Pons (tissue), 1 donor: ENCODE measurements at places on chromosomes 4 and X.

DNA sequence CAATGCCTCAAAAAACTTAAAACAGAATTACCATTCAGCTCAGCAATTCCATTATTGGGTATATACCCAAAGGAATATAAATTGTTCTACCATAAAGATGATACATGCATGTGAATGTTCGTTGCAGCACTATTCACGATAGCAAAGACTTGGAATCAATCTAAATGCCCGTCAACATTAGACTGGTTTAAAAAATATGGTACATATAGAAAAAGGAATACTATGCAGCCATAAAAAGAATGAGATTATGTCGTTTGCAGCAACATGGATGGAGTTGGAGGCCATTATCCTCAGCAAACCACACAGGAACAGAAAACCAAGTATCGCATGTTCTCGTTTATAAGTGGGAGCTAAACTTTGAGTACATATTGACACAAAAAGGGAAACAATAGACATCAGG lies 10.9 kb upstream of the SYNPO2 start:
- no peak for DNase-seq

DNA sequence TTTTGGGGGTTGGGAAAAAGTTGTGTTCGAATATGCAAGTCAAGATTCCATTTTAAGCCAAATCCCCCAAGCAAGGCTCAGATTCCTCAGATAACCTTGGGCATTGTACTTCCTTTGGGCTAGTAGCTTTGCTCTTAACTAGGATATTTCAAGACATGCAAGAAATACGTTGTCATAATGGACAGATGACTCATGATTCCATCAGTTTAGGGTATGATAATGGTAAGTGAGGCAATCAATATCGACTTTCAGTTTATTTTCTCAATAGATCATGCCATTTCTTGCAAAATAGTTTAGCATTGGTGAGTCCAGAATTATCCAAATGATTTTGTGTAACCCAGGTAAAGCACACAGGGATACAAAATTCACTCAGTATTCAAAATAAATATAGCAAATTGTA lies 25.4 kb downstream of the CFAP299 start:
- DNase-seq, result no peak

- DNase-seq, result no peak
Measured at GRCh38 chr4:163757219-163757618, 262.7 kb downstream of the TMA16 start.

- peak; percentile 69 for DNase-seq
Measured at GRCh38 chr4:47383829-47384427, 79.6 kb downstream of the COMMD8 start.

DNA sequence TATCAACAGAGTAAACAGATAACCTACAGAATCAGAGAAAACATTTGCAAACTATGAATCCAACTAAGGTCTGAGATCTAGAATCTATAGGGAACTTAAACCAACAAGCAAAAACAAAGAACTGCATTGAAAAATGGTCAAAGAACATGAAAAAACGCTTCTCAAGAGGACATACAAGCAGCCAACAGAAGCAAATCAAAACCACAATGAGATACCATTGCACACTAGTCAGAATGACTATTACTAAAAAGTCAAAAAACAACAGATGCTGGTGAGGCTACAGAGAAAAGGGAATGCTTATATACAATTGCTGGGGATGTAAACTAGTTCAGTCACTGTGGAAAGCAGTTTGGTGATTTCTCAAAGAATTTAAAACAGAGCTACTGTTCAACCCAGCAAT lies 255.7 kb downstream of the TMEM47 start:
- no peak for DNase-seq

DNA sequence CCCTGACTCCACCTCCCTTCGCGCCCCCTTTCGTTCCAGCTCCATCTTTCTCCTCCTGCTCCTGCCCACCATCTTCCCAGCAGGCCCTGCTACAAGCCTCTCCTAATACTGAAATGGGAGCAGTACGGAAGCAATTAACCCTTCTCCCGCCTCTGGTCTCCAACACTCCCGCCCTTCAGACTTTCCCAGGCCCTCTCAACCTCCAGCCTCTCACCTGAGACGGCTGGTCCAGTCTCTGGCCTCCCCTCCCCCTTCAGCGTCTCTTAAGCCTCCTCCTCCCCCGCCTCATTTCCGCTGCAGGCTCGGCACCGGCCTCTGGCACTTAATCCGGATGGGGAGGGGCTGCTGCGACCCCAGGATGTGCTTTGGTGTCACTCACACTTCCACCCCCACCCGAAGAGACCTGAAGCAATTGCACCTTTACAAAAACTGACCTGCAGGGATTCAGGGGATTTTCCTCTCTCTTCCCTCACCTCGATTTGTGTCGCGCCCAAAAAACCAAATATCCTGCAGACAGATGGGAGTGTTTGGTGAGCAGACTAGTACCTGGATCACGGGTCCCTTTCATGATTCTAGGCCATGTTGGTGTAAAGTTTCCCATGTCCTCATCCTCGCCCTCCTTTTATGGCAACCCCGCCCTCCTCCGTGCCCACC lies 657 bp downstream of the TCEAL8 start:
- peak; percentile 35 for DNase-seq

DNA sequence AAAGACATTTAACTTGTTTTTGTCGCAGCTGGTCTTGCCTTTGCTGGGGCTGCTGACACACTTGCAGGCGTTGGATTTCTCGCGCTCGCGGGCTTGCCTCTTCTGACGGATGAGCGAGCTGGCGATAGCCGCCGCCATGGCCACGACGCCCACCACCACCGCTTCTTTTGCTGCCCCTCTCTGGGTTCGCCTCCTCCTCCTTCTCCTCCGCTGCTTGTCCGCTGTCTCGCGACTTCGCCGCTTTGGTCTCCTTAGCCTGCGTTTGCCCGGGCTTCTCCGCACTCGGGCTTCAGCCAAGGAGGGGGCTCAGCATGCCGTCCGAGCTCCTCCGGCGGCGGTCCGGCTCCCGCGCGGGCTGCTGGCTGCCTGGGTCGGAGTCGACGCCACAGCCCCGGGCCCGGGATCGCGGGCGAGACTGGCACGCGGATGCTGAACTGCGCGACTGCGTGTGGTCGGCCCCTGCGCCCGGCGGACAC lies 613 bp downstream of the FGF13 start:
- no peak for DNase-seq

DNA sequence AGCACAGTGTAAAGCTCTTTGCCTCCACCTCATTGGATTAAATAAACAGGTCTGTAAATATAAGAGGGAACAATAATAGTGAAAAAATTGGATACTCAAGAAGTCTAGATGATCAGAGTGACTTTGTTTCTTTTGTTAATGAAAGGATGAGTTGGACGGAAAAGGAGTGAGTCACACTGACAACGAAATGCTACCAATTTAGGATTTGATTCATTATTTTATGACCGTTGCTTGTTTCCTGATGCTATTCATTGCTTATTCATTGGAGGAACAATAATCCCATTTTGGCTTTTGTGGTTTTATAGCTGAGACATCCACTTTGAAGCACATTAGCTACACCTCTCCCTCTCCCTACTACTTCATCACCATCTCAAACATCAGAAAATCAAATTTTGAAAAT lies 74.4 kb upstream of the DYNLT3 start:
- no peak for DNase-seq

DNA sequence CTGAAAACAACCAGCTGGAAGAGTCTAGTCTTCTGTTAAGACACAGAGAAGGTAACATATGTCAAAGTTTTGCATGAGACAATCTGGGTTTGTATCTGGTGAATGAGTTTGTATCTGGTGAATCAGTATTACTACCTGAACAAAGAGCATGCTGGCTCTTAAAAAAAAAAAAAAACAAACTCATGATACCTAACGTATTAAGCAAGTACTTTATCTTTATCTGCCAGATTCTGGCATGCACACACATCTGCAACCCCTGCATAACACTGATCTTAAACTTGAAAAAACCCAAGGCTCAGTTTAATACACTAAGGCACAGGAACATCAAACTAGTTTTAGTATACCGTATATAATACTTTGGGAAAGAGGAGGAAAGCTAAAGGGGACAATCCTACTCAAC lies 5.8 kb downstream of the YTHDC1 start:
- DNase-seq, result no peak

- DNase-seq, result no peak
Measured at GRCh38 chr4:133594390-133595207, 445.5 kb downstream of the PCDH10 start.

GRCh38 chr4:65968831-65969558 lies 298.7 kb upstream of the EPHA5 start:
- no peak for DNase-seq

DNA sequence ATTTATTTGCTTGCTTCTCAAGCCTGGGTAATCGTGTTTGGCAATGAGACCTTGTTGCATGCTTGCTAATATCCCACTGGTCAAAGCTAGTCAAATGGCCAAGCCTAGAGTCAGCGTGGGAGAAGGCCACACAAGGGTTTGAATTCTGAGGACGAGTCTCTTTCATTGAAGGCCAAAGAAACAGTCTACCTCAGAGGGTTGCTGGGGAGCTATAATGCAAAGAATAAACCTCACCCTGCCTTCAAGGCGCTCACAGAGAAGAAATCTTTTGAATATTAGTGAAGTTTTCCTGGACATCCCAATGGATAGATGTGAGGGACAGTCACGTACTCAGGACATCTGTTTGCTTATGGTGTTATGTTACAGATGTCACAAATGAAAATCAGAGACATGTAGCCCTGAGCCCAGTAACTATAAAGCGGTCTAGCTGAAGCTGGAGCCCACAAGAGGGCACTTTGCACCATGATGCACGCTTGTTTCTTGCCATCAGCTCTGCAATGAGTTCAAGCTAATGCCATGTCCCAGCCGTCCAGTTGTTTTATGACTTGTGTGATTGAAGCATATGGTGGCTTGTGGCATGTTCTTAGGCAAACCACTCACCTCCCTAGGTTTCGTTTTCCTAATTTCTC lies 1.1 kb upstream of the TLR3 start:
- DNase-seq, result peak; percentile 91

DNA sequence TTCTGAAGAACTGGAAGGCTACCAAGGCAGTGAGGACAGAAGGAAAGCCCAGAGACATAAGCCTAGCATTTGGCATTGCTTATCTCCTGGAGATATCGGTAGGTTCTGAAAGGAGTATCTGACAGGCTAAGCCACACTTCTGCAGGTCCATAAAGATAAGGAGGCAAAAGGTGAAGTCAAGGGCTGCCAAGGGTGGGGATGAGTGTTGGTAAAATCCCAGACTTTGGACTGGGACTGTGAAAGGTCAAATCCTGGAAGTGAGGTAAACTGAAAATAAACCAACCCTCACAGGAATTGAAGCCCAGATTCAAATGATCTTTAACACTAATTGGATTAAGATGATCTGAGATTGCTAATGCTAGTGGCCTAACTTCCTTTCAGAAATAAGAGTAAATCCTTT lies 27.4 kb downstream of the GK start:
- no peak for DNase-seq
